GM12892 (cell line): ENCODE measurements at places on chromosomes 11 and 22.

GRCh38 chr22:20155330-20156041 is 4.6 kb upstream of the CCDC188 start:
- no peak for DNase-seq

GRCh38 chr11:17164361-17165246 is 43.2 kb downstream of the PIK3C2A start:
- DNase-seq, result no peak

- DNase-seq, result no peak
These were observed 60.2 kb downstream of the EHF start for GRCh38 chr11:34680918-34681586.

- DNase-seq, result no peak
These were observed 73.2 kb upstream of the OPCML start for GRCh38 chr11:133605482-133605881.

DNA sequence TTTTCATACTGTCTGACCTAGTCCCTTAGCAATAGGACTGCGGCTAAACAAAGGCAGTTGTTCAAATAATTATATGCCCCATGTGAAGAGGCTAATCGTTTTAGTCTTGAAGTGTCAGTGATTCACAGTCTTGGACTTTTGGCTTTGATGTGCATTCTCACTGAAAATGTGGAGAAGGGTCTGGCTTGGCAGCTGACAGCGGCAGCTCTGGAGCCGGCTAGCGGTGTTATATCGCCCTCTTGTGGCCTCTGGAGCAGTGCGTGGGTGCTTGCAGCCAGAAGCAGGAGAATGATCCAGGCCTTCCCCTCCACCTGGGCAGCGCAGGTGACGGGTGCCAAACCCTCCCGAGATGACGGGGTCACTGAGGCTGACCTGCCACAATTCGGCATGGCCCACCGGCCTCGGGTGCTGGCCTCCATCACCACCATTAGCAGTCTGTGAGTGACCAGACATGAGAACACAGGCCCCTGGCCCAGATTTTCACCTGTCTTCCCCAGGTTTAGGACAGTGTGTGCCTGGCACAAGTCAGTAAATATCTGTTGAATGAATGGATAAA is 90.3 kb upstream of the PITPNB start:
- DNase-seq, result peak; percentile 86

DNA sequence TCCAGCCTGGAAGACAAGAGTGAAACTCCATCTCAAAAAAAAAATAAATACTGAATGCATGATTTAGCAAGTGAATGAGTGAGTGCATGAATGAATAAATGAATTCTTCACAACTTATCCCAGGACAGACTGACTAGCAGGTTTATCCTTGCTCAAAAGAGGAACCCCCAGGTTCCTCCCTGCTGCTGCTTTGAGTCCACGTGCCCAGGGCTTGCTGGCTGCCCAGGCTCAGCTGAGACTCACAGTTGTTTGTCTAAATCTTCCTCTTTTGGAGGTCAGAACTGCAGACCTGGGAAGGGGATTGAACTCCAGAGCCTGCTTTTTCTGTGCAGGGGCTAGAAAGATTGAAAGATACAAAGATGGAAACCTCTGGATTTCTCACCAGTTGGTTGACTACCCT is 117.4 kb upstream of the TMEM45B start:
- no peak for DNase-seq

GRCh38 chr11:81071606-81072005 is 1630.8 kb upstream of the TENM4 start:
- DNase-seq, result no peak

- DNase-seq, result no peak
These were observed 1.6 kb downstream of the HNRNPUL2 start for GRCh38 chr11:62725646-62726045.

GRCh38 chr11:77418155-77418970 is 55.5 kb downstream of the PAK1 start:
- DNase-seq, result no peak

GRCh38 chr22:19604711-19605268 is 80.6 kb upstream of the CLDN5 start:
- no peak for DNase-seq

GRCh38 chr11:19079643-19080440 is 19.3 kb upstream of the MRGPRX2 start:
- DNase-seq, result no peak

DNA sequence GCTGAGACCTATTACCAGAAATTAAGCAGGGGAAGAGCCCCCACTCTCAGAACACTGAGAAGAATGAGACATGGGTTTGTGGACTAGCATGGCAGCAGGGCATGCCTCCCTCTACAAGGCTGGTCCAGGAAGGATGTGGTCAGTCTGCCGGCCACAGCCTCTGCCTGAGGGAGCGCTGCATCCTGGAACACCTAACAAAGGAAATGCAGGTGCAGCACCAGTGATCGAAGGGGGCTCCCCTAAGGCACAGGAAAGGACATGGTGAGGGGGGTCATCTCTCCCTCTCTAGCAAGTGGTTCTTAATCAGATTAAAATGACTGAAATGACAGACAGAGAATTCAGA is 40.6 kb upstream of the ARL14EP start:
- DNase-seq, result no peak

GRCh38 chr11:96179905-96180304 is 163.1 kb downstream of the MAML2 start:
- DNase-seq, result no peak

DNA sequence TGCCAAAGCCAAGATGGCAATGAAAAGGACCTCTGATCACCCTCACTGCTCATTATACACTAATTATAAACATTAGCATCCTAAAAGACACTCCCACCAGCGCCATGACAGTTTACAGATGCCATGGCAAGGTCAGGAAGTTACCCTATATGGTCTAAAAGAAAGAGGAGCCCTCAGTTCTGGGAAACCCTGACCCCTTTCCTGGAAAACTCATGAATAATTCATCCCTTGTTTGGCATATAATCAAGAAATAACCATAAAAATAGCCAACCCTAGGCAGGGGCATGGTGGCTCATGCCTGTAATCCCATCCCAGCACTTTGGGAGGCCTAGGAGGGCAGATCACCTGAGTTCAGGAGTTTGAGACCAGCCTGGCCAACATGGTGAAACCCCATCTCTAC is 12.7 kb upstream of the CAPN5 start:
- no peak for DNase-seq

DNA sequence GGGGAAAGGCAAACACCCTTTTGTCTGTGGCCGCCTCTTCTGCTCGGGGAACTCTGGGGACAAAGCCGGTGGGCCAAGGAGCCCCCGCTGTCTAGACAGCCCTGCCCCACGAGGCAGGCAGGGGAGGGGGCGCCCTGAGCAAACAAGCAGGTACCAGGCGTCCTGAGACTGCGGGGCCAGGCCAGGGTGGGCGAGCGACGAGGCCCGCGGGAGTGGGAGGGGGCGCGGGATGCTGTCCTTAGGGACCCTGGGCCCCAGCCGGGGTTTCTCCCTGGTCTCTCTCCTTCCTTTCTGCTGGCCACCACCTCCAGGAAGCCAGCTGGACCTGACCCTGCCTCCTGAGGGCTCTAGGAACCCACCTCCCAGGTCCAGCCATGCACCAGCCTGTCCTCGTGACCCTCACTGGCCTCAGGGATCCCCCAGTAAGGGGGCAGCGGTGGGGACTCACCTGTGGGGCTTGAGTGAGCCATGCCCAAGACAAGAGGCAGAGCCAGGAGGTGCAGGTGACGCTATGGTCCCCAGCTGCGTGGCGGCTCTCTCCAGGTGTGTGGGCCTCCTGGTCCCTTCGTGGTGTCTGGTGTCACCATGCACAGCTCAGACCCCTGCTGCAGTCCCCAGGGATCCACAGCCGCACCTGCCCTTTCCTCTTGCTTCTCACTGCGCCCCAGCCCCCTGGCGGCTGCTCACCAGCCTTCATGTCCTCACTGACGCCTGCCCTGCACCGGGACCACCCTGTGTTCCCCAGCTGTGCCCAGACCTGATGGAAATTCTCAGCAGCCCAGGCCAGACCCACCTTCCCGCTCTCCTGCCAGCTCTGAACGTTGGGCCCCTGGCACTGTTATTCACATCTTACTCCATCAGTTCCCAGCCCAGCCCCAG is 26.5 kb upstream of the MUC5AC start:
- DNase-seq, result no peak

GRCh38 chr11:29978549-29978948 is 38.3 kb downstream of the KCNA4 start:
- DNase-seq, result no peak

- DNase-seq, result no peak
These were observed 26.6 kb downstream of the TIMP3 start for GRCh38 chr22:32828150-32828549.

- DNase-seq, result peak; percentile 63
These were observed 170.2 kb downstream of the BRD1 start for GRCh38 chr22:49657275-49657973.

- no peak for DNase-seq
These were observed 4.3 kb upstream of the APOL6 start for GRCh38 chr22:35643991-35644390.

GRCh38 chr22:34111210-34111824 is 191.0 kb upstream of the LARGE1 start:
- no peak for DNase-seq

GRCh38 chr11:122729139-122729538 is 73.6 kb downstream of the UBASH3B start:
- DNase-seq, result no peak

DNA sequence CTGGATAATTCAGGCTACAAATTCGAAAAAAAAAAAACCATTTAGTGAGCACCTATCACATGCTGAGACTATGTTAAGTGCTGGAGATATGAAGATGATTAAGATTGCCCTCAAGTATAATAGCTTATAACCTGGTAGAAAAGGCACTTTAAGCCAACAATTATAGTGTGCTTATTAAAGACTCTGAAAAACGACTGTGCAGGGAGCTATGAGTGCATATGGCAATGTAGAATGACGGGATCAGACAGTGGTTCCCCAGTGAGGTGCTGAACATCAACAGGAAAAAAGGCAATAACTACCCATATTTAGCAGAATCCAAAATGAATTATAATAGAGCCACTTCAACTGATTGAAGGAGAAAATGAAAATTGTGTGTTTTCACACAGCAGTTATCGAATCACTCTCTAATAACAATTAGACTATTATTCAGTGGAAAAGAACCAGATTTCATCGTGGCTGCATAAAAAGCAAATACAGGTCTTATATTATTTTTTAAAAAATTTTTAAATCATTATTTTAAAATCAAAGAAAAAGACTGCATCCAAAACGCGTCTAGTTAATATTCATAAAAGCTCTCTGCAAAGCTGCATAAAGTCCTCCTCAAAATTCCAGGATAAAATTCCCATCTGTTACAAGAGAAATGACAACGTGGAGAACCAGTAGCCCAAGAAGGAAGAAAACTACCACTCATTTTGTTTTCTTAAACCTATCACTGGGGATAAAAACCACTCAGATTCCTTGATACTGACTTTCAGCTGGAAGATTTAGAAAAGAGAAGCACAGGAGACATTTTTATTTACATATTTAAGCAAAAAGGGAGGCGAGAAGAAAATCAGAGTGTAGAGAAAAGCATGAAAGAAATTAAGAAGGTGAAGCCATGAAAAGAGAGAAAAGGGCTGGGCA is 1.1 kb downstream of the MTMR2 start:
- no peak for DNase-seq

DNA sequence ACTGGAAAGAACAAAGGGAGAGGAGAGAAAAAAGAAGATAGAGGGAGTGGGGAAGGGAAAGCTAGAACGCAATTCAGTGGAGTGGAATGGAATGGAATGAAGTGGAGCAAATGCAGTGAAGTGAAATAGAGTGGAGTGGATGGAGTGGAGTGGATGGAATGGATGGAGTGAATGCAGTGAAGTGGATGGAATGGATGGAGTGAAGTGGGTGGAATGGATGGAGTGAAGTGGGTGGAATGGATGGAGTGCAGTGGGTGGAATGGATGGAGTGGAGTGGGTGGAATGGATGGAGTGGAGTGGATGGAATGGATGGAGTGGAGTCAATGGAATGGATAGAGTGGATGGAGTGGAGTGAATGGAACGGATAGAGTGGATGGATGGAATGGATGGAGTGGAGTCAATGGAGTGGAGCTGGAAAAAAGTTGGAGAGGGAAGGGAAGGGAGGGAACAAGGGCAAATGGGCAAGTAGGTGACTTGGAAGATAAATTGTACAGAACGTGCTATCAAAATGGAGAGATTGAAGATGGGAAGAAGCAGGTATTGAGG is 13.9 kb downstream of the IFITM10 start:
- DNase-seq, result no peak
